ENCODE measurements at places on chromosomes 5 and 9.

GRCh38 chr5:15607076-15607475, 107.1 kb downstream of the FBXL7 start:
- no peak for DNase-seq

GRCh38 chr9:124013309-124014210, 2.0 kb downstream of the LHX2 start:
- no peak for DNase-seq

DNA sequence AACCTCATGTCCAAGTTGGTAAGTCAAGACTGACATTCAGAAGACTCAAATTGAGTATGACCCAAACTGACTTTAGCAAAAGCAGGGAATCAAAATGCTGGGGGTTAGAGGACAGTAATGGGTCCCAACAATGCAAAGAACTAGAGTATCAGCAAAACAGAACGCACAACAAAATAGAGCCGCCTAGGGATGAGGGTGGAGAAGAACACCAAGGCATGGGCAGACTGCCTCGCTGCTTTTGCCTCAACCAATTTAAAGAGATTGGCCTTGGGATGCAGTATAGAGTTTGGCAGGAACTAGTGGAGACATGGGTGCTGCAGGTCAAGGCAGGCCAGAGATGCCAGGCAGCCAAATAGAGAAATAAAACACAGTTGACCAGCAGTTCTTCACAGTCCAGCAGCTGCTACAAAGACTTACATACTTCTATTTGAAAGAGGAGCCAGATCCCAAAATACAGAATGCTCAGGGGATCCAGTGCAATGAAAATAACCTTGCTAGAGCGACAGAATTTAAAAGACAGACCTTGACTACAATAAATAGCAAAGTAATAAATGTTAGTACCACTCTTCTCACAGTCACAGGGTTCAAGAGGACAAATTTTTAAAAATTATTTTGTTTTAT, 83.9 kb upstream of the NIPBL start:
- no peak for DNase-seq

DNA sequence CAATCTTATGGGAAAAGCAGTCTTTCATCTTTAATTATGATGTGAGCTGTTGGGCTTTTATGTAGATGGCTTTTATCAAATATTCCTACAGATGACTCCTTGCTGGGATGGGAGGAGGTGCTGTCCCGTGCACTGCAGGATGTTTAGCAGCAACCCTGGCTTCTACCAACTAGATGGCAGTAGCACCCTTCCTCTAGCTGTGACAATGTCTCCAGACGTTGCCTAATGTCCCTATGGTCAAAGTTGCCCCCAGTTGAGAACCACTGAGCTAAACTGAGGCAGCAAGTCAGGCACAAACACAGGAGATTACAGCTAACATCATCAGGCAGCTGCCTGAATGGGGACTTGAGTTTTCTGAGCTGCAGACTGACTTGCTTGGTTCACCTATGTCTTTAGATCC, 401.9 kb upstream of the PDE4D start:
- DNase-seq: no peak

DNA sequence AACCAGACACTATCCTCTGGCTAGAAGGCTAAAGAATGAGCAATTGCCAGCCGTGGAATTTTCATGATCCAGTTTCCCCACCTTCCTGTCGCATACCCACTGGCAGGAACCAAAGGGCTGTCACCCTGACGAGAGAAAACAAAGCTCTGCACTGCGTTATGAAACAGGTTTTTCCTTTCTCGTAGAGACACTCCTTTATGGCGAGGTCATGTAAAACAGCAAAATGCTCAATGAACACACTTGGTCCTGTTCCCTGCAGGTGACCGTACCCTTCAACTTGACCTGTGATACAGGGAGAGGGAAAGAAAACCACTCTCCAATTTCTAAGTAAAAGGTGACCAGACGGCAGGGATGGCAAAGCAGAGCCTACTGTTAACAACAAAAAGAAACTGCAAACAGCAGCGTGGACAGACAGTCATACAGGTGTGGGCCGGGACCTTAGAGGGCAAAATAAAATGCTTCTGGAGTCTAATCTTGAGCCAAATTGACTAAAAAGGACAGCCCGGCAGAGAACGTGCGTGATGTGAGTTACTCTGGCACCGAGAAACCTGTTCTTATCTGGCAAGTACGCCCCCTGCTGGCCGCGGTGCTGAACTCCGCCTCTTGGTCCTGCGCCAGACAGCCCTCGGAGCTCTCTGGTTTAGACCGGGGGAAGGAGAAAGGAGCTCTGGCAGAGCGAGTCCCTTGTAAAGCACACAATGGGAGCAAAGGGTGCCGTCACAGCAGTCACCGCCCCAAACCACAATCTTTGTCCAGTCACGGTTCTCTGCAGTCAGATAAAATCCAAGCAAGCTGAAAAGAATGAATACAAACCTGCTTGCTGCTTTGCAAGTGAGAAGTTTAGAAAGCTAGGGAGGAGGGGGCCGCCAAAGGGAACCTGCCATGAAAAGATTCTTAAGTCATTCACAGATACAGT, 98.9 kb downstream of the EFNA5 start:
- DNase-seq: peak; percentile 92

- DNase-seq: no peak
These were observed 93.1 kb downstream of the CDK5RAP2 start for GRCh38 chr9:120486835-120487234.

- no peak for DNase-seq
These were observed 42.7 kb upstream of the RARS1 start for GRCh38 chr5:168443533-168443932.

DNA sequence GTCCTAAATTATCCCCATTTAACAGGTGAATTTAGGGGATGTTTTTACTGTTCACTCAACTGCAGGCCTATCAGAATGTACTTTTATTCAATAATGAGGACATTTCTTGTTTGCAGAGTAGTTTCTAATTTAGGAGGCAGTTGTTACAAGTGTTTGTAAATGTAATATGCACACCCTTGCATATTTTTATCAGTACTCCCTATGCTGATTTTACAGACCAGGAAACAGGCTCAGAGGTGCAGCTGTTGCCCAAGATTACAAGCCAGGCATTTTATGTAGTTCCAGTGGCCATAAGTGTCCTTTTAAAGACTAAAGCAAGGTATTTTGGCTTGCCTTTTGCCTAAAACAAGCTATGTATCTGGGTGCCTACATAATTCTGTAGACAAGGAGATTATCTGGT, 47.6 kb upstream of the BRINP1 start:
- DNase-seq: no peak

GRCh38 chr9:90020276-90020871, 415.6 kb downstream of the GADD45G start:
- DNase-seq: no peak

DNA sequence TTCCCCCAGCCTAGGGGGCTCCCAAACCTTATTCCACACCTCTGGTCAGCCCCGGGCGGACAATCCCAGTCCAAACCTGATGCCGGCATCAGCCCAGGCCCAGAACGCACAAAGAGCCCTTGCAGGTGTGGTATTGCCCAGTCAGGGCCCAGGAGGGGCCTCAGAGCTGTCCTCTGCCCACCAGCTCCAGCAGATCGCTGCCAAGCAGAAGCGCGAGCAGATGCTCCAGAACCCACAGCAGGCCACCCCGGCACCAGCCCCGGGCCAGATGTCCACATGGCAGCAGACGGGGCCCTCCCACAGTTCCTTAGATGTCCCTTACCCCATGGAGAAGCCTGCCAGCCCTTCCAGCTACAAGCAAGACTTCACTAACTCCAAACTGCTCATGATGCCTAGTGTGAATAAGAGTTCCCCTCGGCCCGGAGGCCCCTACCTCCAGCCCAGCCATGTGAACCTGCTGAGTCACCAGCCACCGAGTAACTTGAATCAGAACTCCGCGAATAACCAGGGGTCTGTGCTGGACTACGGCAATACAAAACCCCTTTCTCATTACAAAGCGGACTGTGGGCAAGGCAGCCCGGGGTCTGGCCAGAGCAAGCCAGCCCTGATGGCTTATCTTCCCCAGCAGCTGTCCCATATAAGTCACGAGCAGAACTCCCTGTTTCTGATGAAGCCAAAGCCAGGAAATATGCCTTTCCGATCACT, 27.6 kb upstream of the LTC4S start:
- no peak for DNase-seq

- DNase-seq: no peak
These were observed 70.7 kb downstream of the CSNK1G3 start for GRCh38 chr5:123582550-123583285.

DNA sequence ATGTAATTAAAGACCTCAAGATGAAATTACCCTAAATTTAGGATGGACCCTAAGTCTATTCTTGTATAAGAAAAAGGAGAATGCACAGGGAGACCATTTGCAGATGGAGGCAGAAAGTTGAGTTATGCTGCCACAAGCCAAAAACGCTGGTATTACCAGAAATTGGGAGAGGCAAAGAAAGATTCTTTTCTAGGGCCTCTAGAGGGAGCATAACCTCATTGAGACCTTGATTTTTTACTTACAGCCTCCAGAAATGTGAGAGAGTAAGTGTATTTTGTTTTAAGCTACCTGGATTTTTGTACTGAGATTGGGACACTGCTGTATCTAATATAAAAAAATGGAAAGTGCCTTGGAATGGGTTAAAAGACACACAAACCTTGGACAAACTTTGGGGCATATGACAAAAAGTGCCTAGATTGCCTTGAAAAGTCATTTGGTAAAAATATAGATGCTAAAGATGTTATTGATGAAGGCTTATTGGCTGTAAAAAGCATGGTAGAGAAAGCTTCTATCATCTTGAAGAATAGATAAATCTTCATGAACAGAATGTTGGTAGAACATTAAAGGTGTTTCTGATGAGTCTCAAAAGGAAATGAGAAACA, 174.7 kb upstream of the PRDM9 start:
- DNase-seq: peak; percentile 24

GRCh38 chr9:7284117-7284516, 515.5 kb downstream of the DMAC1 start:
- no peak for DNase-seq

GRCh38 chr5:83473346-83474160, 2.0 kb downstream of the VCAN start:
- peak; percentile 91 for DNase-seq

DNA sequence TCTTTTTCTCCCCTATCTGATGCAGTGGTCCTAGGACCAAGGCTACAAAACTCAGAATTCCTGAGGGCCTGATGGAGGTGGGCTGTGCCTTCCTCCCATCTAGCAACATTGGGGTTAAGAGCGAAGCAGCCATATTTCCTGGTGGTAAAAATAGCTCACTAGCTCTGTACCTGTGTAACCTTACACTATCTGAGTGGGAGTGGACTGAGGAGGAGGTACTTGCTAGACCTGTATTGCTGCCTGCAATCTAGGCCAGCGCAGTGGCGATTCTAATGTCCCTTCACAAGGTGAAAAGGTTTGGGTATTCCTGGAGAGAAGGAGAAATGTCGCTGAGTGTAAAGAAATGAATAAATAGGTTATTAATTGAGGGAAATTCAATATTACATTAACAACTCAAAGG, 80.2 kb upstream of the LIFR start:
- DNase-seq: no peak

- no peak for DNase-seq
These were observed 84.7 kb upstream of the TNFAIP8 start for GRCh38 chr5:119270960-119271757.

DNA sequence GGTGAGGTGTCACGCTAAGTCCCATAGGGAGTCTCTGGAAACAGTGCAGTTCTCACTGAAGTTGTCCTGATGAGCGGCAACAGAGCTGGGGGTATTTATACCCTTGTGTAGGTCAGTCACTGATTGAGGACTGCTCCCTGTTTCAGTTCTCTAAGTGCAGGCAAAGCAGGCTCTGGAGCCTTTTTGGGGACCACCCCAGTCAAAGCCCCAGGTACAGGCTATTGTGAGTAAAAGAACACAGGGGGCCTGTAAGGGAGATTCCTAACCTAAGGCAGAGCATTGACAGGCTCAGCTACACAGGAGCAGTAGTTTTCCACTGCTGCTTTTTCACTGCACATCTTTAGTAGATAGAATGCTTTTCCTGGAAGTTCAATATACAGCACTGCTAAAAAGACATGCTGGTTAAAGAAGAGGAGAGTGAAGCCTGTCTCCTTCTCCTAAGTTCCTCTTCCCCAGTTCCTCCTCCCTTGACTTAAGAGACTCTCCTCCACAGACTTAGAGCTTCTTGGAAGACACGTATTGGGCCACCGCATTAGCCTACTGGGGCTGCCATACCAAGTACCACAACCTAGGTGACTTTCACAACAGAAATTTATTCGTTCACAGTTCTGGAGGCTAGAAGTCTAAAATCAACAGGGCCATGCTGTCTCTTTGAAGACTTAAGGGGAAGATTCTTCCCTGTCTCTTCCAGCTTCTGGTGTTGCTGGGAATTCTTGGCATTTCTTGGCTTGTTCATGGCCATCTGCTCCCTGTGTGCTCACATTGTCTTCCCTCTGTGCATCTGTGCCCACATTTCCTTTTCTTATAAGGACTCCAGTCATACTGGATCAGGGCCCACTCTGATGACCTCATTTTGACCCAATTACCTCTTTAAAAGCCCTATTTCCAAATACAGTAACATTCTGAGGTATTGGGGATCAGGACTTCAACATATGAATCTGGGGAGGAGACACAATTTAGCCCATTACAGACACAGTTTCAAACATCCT, 221.0 kb downstream of the ESM1 start:
- DNase-seq: no peak

GRCh38 chr9:126498331-126498730, 115.4 kb upstream of the LMX1B start:
- no peak for DNase-seq

GRCh38 chr5:81825237-81825636, 74.3 kb upstream of the SSBP2 start:
- DNase-seq: peak; percentile 81

DNA sequence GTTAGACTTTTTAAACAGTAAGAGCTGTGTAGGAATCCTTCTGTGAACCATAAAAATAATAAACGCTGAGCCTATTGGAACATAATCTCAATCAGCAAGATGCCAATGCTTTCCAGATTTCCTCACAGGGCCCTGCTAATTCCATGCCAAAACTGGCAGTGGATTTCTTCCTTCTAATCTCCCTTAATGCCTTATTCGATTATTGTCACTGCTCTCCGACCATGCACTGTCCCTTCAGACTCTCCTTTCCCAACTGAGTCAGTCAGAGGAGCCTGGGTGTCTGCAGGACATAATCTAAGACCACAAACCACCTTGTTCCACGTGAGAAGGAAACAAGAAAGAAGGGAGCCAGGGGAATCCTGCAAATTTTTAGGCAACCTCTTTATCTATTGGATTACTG, at the start of gene GABRA6:
TSS of gene GABRA6 (plus strand) at position 261 of the 400 bp plus-strand sequence. CDS start 269 bp downstream, outside the sequence.
- no peak for DNase-seq

DNA sequence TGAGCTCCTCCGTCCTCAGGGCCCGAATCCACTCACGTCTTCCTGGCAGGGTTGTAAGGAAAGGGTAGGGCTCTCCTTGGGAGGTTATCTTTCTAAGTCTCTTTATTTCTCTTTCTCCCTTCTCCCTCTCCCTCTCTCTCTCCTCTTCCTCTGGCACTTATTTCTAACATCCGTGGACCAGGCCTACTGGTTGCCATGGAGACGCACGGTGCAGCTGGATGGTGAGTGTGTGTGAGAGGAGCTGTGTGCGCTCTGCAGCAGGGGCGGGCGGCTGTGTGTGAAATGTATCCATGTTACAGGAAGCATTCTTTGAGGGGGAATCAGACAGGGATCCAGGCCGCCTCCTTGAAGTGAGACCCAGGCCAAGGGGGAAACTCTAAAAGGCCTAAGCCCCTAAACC, 32.2 kb downstream of the PCDH1 start:
- DNase-seq: peak; percentile 25

GRCh38 chr5:143119291-143119769, 284.2 kb downstream of the NR3C1 start:
- DNase-seq: no peak
